Activated CD8-positive, alpha-beta memory T cell treated with anti-CD3 and anti-CD28 coated beads for 4 hours (primary cell): ENCODE measurements at places on chromosomes 16 and 17.

DNA sequence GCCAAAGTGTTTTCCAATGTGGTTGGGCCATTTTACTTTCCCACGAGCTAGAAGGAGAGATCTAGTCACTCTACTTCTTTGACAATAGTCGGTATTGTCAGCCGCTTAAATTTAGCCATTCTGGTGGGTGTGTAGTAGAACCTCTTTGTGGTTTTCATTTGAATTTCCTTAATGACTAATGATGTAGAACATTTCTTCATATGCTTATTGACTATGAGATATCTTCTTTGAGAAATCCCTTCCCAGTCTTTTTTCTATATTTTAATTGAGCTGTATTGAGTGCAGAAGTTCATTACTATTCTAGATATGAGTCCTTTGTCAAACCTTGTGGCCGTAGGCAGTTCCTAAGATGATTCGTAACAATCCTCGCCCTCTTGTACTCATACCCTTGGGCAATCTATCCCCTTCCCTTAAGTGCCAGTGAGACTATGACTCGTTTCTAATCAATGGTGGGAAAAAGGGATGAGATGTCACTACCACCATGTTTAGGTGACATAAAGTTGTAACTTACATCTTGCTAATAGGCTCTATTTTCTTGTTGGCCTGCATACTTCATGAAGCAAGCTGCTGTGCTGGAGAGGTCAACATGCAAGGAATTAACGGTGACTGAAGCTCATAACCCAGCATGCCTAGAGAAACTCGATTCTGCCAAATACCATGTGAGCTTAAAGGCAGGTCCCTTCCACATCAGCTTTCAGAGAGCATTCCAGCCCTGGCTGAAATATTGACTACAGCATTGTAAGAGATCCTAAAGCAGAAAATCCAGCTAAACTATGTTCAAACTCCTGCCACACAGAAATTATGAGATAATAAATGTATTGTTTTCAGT, 817.9 kb upstream of the SOX9 start:
- DNase-seq, result no peak

DNA sequence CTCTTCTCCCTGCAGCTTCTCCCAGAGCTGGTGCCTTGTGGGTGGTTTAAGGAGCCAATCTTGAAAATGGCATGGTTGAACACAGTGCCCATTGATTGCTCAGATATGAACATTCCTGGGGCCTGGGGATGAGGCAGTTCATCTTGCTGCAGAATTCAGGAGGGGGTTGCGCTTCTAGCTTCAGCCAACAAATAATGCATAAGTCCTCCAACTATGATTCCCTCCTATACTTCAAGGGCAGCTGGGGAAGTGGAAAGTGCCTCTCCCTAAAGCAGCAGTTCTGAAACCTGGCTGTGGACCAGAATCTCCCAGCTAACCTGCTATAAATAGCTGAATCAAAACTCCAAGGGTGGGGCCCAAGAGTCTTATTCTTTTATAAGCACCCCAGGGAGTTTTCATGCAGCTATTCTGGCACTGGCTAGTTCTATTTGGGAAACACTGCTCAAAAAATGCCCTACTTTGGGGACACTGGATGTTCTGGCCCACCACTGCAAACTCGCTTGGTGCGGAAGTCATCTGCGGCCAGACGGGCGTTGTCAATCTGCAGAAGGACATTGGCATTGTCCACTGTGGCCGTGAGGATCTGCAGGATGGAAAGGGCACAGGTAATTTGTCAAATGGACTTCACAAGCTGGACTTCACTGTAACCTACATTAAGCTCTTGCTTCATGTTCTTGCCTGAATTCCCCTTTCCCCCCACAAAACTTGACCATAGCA, 130.3 kb downstream of the CCDC144A start:
- DNase-seq, result no peak

DNA sequence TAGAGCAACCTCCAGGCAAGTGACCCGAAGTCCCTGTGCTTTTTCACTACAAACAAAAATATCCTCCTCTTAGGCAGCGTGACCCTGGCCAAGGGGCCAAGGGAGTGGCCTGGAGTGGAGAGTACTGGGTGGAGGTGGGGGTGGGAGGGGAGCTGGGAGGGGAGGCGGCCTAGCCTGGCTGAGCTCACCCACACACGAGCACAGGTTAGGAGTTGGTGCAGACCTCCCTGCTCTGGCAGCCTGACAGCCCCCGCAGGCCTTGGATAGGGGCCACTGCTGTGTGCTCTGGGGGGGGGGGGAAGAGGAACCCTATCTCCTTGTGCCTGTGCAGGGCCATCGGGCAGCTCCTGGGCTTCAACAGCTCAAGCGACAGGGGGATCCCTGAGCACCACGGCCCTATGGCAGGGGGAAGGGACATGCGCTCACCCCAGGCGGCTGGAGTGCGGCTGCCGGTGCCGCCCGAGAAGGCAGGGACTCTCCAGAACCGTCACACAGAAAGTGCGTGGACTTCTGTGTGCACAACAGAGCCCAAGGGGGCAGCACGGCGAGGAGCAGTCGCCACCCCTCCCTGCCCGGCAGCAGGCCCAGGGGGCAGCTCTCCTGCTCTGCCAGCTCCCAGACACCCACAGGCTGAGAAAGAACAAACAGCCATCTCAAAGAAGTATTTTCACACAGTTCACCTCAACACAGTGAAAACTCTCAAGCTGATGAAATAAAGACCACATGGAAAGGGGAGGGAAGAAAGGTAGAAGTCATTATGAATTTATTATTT, 13.3 kb downstream of the SLC16A3 start:
- no peak for DNase-seq

- DNase-seq, result no peak
Measured at GRCh38 chr17:63557416-63557815, 7.1 kb downstream of the DCAF7 start.

GRCh38 chr17:35523296-35523695, 14.2 kb downstream of the SLFN12L start:
- no peak for DNase-seq

GRCh38 chr16:55835581-55835980, 2.7 kb upstream of the CES1 start:
- DNase-seq, result no peak
